ENCODE measurements at places on chromosomes 7 and 10.

DNA sequence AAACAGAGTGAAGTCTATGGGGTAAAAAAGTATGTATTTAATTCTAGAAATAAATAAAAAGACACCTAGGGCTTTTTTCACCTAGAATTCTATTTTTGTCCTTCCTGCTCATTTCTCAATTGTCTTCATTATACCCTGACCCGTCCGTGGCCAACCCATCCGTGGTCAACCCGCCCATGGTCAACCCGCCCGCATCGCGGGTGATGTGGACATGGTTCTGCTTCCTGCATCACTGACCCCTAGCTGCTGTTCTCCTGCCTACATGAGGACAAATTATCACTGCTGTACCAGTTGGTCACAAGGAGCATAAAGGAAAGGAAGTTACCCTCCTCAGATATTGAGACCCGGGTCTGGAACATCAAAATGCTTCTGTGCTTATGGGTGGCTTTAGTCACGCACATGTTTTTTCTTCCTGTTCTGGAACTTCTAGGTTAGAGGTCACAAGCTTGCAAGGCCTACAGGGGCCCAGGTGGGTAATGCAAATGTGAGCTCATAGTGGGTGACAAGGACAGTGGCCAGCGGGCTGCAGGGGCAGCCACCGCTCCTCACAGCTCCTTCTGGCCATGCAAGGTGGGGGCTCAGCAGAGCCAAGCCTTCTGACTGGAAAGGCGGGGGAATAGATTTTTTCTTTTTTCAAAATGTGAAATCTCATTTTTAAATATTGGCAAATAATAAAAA lies 15.5 kb downstream of the CAMK2G start:
- no peak for DNase-seq

GRCh38 chr10:24374134-24374915 lies 165.4 kb downstream of the KIAA1217 start:
- DNase-seq, result no peak

DNA sequence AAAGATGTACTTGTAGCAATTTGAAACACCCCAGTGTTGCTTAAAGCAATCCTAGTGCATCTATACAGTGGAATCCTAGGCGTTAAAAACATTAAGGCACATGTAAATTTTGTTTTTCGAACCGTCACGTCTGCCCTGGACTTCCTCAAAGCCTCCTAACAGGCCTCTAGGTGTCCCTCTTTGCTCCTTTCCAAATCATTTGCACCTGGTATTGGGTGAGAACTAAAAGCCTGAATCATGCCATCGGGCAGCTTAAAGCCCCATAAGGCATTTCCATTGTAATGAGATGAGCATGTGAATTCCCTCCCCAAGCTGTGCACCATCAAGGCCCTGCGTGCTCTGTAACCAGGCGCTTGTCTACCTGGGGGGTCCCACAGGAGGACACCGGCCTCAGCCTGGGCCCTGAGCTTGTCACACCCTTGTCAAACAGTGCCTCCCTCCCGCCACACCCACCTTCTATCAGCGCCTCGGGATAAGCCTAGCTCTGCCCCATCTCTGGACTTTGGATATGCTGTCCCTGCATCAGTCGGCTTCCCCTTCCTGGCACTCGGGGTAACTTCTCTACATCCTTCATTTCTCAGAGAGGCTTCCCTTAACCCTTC lies 89.2 kb downstream of the WDR11 start:
- DNase-seq, result no peak

DNA sequence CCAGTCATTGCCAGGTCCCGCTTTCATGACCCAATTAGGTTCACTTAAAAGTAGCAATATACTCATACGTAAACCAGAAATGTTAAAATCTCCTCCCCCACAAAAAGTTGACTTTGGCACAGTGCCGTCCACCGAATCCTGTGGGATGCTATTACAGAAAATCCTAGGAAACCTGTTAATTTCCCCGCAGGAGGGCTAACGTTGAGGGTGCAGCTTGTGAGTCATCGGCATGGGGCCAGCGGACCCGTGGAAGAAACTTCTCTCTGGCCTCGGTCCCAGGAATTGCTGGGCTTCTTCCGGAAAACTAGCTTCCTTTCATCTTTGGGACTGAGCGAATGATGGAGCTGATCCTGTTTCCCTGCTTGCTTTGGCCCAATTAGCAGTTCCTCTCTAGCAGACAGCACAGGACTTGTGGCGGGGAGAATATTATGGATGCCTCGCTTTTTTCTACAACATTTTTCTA lies 13.5 kb downstream of the CRYGN start:
- peak; percentile 43 for DNase-seq

GRCh38 chr7:100867040-100867775 lies at the start of gene TRIP6:
TRIP6 (plus strand) TSS chr7:100867387; CDS start chr7:100867498, 111 bp downstream.
- DNase-seq, result peak; percentile 72

DNA sequence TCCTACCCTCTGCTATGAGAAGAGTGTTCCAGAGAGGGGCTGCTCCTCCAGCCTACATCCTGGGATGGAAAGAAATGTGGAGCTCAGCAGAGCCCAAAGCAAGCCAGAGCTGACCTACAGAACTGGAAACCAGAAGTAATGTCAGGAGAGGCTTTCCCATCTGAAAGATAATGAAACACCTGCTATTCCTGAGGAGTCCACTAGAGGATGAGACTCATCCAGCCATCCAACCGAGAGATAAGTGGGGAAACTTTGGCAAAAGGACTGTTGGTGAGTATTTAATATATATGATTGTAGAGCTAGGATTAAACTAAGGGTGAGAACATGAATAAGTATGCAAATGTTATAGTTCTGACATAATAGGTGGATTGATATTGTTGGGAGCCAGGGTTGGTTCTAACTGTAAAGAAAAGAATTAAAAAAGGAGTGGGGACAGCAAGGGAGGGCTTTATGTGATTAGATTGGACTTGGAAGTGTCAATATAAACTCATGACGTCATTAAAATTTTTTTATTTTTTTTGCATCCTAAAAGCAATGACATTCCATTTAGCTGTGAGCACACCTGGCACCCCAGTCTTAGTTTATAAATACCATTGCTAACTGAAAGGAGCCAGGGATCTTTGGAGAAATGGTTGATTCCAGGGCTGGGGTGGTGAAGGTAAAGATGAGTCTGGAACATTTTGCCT lies 312.8 kb upstream of the NFE2L3 start:
- DNase-seq, result no peak

DNA sequence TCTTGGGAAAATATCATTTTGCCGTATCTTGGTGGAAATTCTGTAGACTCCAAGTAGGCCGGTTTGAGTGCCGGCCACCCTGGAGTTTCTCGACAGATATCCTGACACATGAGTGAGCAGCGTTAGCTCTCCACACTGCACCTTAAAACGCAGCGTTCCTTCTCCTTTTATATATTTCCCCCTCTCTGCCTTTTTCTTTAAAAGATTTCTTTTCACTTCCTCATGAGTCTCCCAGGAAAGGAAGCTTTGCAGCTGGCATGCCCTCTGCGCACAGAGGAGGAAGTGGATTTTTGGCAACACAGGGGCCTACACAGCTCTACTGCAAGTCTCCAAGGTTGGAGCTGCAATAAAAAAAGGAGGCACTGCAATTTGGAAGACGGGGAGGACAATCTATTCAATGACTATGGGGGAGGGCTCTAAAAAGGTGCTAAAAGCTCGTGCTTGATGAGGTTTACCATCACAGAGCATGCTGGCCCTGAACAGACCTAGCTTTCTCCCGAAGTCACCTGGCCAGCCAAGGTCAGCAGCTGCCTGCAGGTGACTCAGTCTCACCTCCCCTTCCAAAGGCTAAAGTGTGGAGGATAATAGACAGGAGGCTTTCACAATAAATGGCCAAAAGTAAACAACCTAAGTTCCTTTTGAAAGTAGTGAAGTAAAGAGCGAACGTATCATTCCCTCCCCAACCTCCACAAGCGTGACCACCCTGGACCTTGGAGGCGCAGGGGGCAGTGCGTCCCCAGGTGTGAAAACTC lies 252.8 kb downstream of the ZMYND11 start:
- no peak for DNase-seq

DNA sequence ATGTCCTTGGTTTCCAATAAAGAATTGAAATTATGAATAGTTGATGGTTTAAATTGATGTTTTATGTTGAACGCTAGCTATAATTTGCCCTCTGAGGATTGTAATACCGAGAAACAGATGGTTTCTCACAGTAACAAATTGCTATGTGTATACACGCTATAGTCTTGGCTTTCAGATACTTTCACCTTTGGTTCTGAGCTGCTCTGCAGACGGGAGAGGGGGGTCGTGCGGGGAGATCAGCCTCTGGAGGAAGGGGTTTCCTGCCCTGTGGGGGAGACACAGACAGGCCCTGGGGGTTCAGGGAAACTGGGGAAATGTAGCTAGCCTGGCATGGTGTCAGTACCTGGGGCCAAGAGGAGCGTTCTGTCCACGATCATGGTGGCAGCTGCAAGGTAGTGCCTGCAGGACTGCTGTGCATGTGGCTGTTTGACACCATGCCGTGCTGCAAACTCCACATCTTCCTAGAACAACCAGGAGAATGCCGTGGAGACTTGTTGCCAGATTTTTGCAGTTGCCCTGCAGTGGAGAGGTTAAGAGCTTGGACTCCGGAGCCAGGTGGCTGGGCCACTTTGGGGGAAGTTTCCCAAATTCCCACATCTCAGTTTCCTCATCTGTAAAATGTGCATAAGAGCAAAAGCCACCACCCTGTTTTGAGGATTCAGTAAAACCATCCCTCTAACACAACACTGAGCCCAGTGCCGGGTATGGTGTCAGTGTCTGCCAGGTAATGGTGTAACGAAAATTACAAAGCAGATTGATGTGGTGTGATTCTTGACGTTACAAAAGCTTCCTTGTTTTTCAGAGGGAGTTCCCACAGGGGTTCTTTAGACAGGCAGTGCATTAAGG lies 167.9 kb downstream of the CUX1 start:
- no peak for DNase-seq

GRCh38 chr10:110503528-110504110 lies 5.9 kb downstream of the DUSP5 start:
- no peak for DNase-seq

- no peak for DNase-seq
These were observed 10.5 kb upstream of the CRPPA start for GRCh38 chr7:16431646-16432424.

GRCh38 chr10:26291721-26292480 lies 75.3 kb downstream of the GAD2 start:
- DNase-seq, result no peak

- DNase-seq, result no peak
These were observed 105.5 kb downstream of the SLIT1 start for GRCh38 chr10:97080051-97080776.

DNA sequence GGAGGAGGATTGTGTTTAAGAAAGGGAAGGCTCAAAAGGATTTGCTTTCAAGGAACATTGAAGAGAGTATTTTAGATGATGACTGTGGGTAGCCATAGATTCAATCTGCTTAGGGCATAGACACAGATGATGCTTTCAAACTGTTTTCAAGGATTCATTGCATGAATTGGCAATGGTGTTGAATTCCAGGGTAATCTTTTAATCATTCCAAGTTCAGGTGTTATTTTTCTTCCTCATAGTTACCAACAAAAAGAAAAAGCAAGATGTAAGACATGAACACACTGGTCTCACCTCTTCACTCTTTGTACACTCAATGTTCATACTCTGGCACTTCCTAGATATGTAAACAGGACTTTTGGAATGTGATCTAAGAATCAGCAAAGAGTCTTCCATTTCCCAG lies 167.0 kb upstream of the RHOBTB1 start:
- DNase-seq, result no peak

DNA sequence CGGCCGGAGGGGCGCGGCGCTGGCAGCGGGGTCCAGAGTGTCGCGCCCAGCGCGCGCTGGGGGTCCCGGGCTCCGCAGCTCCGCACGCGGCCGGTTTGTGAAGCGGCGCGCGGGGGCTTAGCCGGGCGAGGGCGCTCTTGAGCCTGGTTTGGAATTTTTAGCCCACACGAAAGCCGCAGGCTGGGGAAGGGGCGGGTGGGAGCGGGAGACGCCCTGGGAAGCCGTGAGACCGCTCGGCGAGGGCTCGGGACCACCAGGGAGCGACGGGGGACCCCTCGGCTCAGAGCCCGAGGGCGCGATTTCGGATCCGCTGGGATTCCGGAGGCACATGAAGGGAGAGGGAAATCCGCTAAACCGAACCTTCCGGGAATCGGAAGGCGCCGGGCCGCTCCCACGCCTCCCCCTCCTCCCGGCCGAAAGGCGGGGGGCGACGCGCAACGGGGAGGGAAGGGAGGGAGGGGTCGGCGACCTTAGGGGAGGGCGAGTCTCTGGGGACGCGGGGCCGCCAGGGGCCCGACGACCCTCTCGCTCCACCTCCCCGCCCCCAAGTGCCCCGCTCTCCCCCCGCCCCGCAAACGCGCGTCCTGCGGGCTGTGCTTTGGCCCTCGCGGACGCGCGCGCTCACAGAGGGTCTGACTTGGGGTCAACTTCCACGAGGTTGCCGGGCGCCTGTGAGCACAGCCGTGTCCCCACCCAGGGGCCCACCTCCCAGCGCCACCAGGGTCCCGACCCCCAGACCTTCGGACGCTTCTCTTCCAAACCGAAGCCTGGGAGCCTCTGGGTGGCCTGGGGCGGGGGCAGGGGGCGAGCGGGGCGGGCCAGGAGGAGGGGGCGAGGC lies 5.1 kb upstream of the ELFN1 start:
- no peak for DNase-seq

DNA sequence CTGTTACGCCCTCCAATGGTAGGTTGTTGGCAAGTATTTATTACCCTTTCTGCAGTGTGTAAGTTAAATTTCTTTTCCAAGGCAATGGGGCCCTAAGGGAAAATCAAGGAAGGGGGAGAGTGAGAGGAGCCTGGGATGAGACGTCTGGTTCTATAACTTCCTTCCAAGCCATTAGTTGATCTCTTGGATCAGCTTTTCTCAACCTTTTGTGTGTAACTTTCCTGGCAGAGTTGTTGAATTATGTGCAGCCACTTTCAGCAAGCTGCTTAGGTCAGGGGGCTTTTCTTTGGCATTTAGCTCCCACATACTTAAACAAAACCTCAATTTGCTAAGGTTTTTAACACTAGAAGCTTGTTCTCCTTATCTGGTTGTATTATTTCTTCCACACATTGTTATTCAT lies 127.1 kb downstream of the NXPH1 start:
- no peak for DNase-seq

DNA sequence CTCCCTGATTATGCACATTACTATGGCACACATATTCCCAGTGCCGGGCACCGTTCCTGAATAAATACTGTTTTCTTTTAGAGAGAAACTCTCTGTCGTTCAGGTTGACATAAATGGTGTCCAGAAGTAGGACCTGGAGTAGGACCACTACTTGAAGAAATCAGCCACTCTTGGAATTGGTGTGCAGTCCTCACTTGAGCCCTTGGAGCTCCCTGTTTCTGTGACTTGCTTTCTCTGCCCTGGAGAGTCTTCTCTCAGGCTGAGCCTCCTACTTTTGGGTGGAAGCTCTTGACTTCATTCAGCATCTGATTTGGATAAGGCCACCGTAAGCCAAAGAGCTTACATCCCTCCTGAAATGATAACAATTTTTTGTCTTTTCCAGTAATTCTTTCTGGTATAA lies 29.7 kb upstream of the ANTXRL start:
- no peak for DNase-seq

GRCh38 chr7:143490717-143491306 lies 13.1 kb downstream of the TAS2R41 start:
- no peak for DNase-seq

DNA sequence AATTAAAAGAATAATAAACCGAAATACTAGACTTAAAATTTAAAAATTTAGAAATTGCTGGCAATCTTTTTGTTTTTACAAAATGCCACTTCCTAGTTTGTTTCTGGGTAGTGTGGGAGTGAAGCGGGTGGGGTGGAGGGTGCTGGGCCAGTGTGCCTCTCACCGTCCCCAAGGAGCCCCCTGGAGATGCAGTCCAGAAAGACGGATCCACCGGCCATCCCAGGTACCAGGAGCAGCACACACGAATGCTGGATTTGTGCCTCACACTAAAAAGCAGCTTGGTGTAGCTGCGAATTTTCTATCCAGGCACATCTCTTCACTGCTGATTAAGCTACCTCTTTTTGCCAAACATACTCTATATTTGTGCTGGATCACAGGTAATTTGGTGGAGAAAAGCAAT lies 618.1 kb downstream of the DNAJB6 start:
- no peak for DNase-seq

Data from gastrocnemius medialis (tissue), 4 donors.